ENCODE measurements at places on chromosomes 11 and 22.

GRCh38 chr11:6389905-6390717 is at the start of gene SMPD1:
Gene SMPD1 (plus strand): TSS chr11:6390474. CDS start chr11:6390599, 125 bp downstream.
- DNase-seq: peak; percentile 19

- no peak for DNase-seq
Measured at GRCh38 chr22:35852076-35852475, 134.4 kb downstream of the APOL5 start.

GRCh38 chr11:14480716-14481115 is 18.9 kb downstream of the COPB1 start:
- no peak for DNase-seq

- no peak for DNase-seq
Measured at GRCh38 chr11:14270690-14271542, 88.1 kb downstream of the RRAS2 start.

GRCh38 chr11:61885166-61885778 is 6.1 kb downstream of the FADS3 start:
- no peak for DNase-seq

GRCh38 chr11:108241330-108242037 is 18.6 kb downstream of the ATM start:
- DNase-seq: no peak

GRCh38 chr11:125586623-125587022 is 6.0 kb upstream of the STT3A start:
- no peak for DNase-seq

All from non-pigmented ciliary epithelial cell (primary cell).